A172 (cell line): ENCODE measurements at places on chromosomes 11 and 22. TPM values are rescaled to one million over a fixed set of nuclear protein-coding genes. Genes with fewer than 3 reads are reported as not detected.

DNA sequence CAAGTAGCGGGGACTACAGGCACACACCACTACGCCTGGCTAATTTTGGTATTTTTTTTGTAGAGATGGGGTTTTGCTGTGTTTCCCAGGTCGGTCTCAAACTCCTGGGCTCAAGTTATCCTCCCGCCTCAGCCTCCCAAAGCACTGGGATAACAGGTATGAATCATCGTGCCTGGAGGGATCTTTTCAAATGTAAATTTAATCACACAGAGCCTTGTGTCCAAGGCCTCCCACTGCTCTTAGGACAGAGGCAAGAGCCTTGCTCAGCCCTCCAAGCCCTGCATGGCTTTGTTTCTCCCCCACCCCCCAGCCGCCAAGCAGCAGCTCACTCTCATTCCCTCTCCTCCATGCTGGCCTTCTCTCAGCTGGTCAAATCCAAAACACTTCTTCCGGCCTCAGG is 75.3 kb upstream of the CREB3L1 start:
- no peak for DNase-seq

DNA sequence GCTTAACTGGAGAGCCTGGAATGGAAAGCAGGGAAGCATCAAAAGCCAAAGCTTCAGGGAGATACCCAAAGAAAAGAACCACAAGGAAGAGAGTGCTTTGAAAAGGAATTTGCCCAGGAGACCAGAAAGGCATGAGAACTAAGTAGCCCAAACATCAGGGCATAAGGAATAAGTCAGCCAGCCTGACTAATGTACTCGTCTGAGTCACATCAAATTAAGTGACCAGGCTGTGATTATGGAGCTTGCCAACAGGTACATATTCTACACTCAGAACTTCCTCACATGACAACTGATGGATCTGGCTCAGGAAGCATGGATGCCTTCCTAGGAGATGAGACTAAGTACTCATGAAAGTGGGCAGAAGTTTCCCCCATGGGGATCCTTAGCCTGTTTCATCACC is 366.7 kb downstream of the BUD13 start:
- DNase-seq, result no peak

DNA sequence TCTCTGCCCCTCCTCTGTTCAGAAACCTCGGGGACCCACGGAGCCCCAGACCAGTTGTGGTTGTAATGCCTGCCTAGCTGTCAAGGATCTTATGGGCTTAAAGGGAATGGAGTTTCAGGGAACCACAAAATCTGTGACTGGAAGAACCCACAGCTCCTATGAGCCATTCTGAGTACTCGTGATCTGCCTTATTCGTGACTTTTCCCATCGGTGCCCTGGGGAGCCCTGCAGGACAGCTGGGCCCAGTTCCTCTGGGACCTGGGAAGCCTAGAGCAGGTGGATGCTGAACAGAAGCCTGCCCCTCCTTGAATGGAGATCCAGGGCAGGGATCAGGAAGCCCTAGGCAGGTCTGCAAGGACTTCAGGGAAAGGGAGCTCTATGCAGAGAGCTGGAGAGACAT is 42.1 kb upstream of the TTC12 start:
- no peak for DNase-seq

- no peak for DNase-seq
These were observed 255.2 kb downstream of the C11orf87 start for GRCh38 chr11:109677231-109677630.

Gene KIF18A
- 36.7 and 46.4 TPM in 2 replicates for total RNA-seq

Gene CCDC89
- total RNA-seq, result 11.5 and 13.6 TPM in 2 replicates

DNA sequence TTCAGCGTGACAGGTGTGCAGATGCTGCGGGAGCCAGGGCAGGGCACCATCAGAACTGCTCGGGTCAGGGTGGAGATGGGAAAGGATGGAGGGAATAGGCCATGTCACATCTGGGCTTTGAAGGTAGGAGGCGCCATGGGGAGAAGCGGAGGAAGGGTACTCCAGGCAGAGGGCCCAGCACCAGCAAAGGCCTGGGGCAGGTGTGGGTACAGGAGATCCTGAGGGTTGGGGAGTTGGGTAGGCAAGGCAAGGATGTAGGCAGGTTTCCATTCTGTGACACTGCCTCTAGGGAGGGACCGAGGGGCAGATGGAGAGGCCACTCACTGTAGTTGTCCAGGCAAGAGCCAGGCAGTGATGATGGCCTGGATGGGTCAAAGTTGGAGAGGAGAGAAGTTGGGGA is 8.5 kb downstream of the EMID1 start:
- no peak for DNase-seq

- DNase-seq, result no peak
These were observed 89.8 kb downstream of the PDE2A start for GRCh38 chr11:72584293-72584938.

Gene IRF7
- total RNA-seq, result 6.4 and 12.0 TPM in 2 replicates

Gene C11orf91
- not detected in 2 replicates for total RNA-seq

DNA sequence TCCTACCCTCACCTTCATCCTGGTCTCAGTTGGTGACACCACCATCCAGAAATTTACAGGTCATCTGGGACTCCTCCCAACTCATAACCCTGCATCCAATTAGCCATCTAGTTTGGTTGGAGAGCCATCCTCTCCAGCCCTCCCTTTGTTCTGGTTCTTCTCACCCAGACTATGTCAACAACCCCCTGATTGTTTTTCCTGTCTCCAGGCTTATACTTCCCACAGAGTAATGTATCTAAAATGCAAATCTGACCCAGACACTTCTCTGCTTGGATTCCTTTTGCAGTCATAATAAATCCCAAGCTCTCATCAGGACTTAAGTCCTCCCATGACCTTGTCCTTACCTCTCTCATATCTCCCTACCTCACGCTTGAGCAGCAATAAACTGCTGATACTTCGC is 3.0 kb downstream of the TTC12 start:
- DNase-seq, result no peak

GRCh38 chr11:72228229-72228843 is 3.8 kb downstream of the INPPL1 start:
- no peak for DNase-seq

Gene PELI3
- 13.3 and 16.1 TPM in 2 replicates for total RNA-seq

Gene RPS13
- total RNA-seq, result 881 and 1,078 TPM in 2 replicates

Gene NXPE4
- total RNA-seq, result not detected in 2 replicates

Gene ACTN3
- total RNA-seq, result 11.2 TPM in 1 of 2 replicates, not detected in the other

GRCh38 chr11:8263769-8264410 is at the start of gene LMO1:
Gene LMO1 (minus strand): TSS chr11:8263878. CDS start chr11:8263362, 516 bp downstream.
- DNase-seq, result peak; percentile 63

- no peak for DNase-seq
These were observed 19.1 kb downstream of the PIK3C2A start for GRCh38 chr11:17188675-17189074.

- DNase-seq, result no peak
These were observed 360.3 kb downstream of the TENM4 start for GRCh38 chr11:79080551-79080950.

- no peak for DNase-seq
These were observed 279.9 kb downstream of the KIRREL3 start for GRCh38 chr11:126720539-126721235.

GRCh38 chr11:47235163-47235562 is 13.5 kb downstream of the ACP2 start:
- DNase-seq, result no peak

DNA sequence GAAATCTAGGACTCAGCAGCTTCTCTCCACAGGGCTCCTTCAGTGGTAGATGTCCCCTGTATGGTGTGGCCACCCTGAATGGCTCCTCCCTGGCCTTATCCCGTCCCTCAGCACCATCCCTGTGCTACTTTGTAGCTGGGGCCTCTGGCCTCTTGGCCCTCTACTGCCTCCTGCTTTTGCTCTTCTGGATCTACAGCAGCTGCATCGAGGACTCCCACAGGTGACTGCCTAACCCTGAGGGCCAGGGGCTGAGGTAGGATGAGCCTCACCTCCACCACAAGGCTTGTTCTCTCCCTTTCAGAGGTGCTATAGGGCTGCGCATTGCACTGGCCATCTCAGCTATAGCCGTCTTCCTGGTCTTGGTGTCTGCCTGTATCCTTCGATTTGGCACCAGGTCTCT is 1.8 kb downstream of the TMEM179B start:
- DNase-seq, result no peak

GRCh38 chr11:20161230-20161918 is 1.1 kb upstream of the DBX1 start:
- no peak for DNase-seq

Gene TTC28
- 0.45 and 5.5 TPM in 2 replicates for total RNA-seq

Gene B4GALNT4
- total RNA-seq, result 27.9 and 40.8 TPM in 2 replicates

Gene FJX1
- 38.3 and 53.4 TPM in 2 replicates for total RNA-seq

DNA sequence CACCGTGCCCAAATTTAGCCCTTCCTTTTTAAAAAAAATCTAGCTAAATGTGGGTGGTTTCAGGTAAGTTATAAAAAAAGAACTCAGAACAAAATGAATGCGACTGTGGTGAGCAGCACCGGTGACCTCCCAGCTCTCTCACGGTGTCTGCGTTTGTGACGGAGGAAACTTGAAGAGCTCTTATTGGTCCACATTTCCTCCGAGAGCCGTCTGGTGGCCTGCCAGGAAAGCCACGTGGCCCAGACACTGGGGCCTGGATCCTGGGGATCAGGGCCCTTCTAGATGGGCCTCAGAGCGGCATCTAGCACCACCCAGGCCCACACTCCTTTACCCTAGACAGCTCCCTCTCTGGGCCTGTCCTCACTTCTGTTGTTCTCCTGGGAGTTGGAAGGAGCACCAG is 39.5 kb downstream of the B3GAT1 start:
- DNase-seq, result no peak
